ENCODE measurements at places on chromosomes 6 and 20.

DNA sequence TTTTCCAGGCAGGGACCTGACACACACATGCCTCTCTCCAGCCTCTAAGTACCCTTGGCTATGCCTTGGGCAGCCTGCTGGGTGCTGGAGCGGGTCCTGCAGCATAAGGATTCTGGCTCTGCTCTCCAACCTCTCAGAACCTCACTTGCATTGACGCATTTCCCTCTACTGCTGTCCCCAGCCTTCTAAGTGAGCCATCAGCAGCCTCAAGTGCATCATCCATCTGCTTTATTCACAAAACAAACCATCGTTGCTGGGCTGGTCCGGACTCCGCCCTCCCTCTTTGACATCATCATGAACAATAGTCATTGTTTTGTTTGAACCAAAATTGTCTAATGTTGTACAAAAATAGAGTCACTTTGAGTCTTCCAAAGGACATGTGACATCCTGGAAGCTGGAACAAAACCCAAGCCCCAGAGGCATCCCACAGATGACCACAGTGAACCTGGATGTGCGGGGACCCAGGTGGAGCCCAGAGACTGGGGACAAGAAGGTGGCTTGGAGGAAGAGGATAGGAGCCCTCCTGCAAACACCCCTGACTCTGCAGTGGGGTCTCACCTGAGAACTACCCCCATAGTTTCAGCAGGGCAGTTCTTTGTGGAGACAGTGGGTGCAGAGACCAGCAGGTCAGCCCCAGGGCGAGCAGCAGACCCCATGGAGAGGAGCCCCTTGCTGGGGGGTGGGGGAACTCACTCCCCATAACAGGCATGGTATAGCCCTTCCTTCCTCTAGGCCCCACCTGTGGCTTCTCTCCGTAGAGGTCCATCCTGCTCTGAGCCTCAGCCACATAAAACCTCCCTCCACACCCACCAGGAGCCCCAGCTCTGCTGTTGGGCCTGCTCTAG lies 230.1 kb downstream of the SYNDIG1 start:
- DNase-seq, result no peak

GRCh38 chr20:20410678-20411077 lies 42.8 kb downstream of the INSM1 start:
- DNase-seq, result no peak

DNA sequence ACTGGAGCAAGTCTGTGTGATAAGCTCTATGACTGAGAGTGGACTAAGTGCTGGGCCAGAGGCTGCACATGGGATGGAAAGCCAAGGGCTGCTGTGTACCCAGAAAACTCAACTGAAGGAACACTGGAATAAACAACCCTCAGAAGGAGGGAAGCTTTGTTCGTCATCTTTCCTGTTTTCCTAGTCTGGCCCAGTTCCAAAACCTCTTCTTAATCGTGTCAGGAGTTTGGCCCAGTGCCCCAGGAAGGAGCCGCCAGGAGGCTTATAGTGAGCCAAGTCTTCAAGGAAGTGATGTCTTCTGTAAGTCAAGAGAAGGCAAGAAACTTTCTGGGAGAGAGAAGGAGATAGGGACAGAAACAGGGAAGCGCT lies 23.3 kb upstream of the TOP1 start:
- no peak for DNase-seq

GRCh38 chr20:64268174-64268573 lies 12.6 kb downstream of the PCMTD2 start:
- no peak for DNase-seq

DNA sequence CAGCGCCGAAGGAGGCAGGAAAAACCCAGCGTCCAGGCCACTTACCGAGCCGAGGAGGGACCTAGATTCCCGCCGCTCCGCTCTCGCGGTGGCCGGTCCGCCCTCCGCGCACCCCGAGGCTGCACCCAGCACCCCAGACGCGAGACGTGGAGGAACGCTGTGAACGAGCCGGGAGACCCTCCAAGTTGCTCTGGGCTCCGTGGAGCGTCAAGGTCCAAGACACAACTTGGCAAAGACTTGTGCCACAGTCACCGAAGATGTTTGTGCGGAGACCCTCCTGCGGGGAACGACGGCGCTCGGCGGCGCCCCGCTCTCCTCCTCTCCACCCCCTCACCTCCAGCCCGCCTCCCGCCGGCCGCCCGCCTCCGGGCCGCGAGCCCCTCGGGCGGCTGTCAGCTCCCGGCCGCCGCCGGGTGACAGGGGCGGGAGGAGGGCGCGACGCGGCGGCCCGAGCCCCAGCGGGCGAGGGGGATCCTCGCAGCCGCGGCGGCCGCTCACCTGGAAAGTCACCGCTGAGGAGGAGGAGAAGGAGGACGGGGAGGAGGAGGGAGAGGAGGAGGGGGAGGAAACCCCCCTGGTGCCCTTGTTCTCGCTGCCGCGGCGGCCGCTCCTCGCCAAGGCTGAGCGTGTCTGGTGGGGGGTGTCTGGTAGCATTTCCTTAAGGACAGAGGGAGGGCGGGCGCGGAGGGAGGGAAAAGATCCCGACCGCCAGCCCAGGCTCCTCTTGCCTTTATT lies 637 bp upstream of the HIVEP2 start:
- peak; percentile 38 for DNase-seq

DNA sequence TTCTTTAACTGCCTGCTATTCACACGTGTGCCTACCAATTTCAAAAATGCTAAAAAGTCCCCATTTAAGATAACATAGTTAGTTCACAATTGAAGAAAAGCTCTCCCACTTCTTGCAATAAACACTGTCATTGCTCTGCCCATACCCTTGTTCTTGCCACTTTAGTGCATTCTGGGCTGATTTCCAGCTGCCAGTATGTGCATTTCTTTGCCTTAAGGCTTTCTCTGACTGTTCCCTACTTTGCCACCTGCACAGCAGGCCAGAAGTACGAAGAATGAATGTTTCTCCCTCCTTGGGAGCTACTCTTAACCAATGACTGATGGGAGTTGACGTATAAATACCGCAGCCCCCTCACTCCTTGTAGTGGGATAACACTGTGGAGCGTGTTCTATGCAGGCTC lies 16.0 kb upstream of the ATRN start:
- no peak for DNase-seq
